ENCODE measurements at places on chromosomes 5 and 9.

DNA sequence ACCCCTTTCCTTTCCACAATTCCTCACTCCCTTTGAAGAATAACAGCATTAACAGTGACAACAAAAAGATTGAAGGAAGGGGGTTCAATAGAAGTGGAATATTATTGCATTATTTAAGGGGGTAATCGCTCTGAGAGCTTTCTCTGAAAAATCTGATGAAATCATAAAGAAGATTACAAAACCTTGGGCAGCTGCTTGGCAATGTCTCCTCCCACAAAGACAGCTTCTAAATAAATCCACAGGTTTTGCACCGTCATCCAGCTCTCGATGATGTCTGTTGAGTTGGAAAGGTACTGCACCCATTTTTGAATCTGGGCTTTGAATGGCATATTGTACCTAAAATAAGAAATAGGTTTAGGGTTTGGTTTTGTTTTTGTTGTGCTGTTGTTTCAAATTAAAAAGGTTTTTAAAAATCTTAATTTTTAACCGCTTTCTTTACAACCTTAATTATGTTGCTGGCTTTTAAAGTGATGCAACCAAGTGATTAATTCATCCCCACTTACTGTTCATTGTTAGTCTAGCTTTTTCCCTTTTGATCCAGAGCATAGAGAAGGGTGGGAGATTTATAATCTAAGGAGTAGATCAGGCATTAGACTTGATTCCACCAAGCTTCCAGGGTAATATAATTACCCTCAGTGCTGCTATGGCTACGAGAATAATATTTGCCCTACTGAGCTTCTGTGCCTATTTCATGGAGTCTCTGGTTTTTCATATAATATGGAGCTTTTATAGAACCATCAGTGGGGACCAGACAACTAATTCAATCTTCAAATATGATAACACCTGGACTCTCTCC lies 85.0 kb downstream of the DNAH5 start:
- no peak for DNase-seq

DNA sequence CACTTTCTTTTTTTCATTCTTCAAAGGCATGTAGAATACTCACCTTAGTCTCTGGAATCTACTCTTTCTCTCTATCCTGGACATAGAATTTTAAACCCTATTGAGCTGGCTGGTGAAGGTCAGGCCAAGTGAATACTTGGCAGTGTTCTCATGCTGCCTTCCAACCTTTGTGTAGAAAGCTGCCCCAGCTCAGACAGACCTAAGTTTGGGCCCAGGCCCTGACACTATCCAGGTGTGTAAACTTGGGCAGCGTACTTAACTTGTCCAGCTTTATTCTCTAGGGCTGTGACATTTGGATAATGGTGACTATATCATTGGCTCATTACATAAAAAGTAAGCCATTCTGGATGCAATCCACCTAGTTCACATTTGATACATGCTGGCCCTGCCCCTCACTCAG lies 298.3 kb downstream of the IRX1 start:
- no peak for DNase-seq

DNA sequence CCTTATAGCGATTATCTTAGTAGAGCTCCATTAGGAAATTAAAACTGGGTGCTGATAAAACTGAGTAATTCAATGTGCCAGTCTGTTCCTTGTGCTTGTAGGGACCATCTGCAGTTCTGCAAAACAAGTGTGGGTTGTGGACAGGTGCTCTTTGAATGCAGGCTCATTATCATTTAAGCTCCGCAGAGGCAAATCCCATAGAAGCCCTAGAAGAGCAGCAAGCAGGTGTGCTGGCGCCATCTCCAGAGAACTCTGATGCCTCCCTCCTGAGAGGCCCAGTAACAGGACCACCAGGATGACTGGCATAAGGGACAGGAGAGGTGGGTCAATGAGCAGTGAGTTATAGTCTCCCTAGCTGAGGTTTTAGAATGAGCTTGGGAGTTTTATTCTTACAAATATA lies 1342.4 kb upstream of the DMAC1 start:
- DNase-seq: no peak

DNA sequence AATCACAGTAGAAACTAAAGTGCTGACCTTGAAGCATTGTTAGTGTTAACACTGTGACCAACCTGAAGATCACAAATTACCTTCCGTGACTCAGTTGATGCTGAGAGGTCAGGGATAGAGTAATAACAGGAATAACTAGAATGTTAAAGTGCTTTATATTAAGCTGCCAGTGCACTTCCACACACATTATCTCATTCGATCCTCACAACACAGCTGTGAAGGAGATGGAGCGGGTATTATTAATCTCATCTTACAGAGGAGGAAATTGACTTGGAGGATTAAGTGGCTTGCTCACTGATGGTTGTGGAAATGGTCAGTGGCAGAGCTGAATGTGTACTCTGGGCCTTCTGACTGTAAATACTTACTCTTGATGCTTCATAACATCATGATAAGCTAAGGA lies 252.5 kb upstream of the DMRT1 start:
- no peak for DNase-seq

GRCh38 chr5:34511063-34511462 lies 145.1 kb upstream of the RAI14 start:
- no peak for DNase-seq

GRCh38 chr5:95532415-95532814 lies 22.4 kb downstream of the SKIC3 start:
- no peak for DNase-seq

DNA sequence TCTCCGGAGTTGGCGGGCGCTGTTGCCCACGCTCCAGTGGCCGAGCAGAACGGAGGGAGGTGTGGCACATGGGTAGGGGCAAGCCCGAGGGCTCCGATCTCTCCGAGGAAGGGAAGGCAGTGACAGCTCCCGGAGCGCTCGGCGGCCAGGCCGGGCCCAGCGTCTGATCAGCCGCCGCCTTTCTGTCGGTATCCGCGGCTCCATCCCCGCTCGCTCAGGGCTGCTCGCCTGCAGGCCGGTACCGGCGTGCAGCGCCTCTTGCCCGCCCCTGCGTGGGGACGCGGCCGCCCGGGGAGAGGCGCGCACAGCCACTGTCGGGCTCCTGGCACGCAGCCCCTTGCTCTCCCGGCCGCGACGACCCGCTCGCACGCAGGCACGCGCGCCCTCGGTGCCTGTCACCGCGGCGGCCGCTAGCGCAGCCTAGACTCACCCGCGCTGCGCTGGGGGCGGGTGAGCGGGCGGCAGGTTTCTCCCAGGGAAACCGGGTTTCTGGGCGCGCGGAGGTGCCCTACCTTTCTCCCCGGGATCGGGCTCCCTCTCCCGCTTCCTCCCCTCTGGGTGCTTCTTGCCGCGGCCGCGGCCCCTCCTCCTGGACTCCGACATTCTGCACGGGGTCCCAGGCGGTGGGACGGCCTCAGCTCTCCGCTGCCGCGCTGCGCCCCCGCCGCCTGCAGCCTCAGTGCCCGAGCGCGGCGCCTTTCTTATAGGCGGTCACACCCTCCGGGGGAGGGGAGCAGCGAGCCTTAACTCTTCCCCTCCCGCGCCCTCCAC lies 108.4 kb downstream of the PSD2 start:
- DNase-seq: no peak

GRCh38 chr5:11903121-11903613 lies 1.1 kb downstream of the CTNND2 start:
- no peak for DNase-seq

DNA sequence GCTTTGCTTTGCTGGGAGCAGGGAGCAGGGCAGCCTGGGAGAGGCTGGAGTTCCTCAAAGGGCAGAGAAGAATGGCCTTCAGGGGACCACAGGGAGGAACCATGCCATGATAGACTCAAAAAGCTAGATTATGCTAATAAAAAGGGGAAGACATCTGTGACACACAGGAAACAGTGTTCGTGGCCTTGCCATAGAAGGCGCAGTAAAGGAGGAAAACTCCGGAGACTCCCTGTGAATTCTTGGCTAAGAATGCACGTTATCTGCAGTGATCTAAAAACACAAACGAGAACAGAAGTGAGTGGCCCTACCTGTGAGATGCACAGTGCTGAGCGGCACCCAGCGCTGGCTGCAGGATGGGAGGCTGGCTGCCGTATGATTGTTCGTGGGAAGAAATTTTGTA lies 15.9 kb upstream of the LTC4S start:
- DNase-seq: no peak

Measured in stimulated activated CD4-positive, alpha-beta T cell treated with anti-CD3 and anti-CD28 coated beads, Interleukin-12 subunit alpha, Interleukin-12 subunit beta, amount 100 ng/mL, for 48 hours (primary cell).